Activated T-helper 1 cell treated with Interleukin-2 at 50 U/mL for 16 hours (primary cell): ENCODE measurements at places on chromosomes 13 and 19.
A peak's percentile ranks its signal among the peaks of the same experiment; 100 is the strongest.

GRCh38 chr13:83825676-83826075 lies 56.6 kb downstream of the SLITRK1 start:
- DNase-seq, result no peak

DNA sequence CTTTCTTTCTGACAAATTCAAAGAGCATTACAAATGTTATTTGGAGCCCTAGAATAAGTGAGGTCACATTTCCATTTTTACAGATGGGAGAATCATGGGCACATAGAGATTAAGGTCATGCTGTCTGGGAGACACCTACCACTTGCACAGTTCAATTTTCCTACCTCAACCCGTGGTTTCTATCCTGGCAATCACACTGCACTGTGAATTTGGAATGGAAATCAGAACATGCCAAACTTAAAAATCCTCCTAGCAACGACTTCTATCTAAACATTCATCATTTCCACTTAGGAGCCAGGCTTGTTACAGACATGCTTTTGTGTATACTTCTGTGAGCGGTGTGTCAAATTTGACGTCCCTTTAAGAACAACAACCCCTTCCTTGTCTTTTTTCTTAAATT lies 251.5 kb downstream of the DNAJC15 start:
- no peak for DNase-seq

- no peak for DNase-seq
Measured at GRCh38 chr13:76596216-76596615, 290.0 kb downstream of the KCTD12 start.

GRCh38 chr13:63044589-63045313 lies 1629.1 kb upstream of the PCDH20 start:
- DNase-seq, result no peak

- no peak for DNase-seq
Measured at GRCh38 chr13:76672420-76672819, 213.8 kb downstream of the KCTD12 start.

DNA sequence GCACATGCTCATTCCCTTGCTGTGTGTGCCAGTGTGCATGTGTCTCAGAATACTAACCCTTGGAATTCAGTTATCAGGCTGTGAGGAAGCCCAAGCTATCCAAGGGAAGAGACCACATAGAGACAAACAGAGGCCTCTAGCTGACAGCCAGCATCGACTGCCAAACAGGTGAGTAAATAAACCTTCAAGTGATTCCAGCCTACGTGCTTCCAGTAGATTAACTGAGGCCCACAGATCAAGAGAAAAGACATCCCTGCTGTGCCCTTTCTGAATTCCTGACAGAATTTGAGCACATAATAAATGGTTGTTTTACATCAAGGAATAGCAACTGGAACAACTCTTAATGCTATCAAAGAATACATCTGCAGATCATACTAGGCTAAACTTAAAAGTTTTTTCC lies 17.5 kb downstream of the ZC3H13 start:
- no peak for DNase-seq

- no peak for DNase-seq
Measured at GRCh38 chr19:50293263-50294004, 35.7 kb downstream of the KCNC3 start.

- DNase-seq, result no peak
Measured at GRCh38 chr19:34265221-34265650, 10.9 kb downstream of the GARRE1 start.

DNA sequence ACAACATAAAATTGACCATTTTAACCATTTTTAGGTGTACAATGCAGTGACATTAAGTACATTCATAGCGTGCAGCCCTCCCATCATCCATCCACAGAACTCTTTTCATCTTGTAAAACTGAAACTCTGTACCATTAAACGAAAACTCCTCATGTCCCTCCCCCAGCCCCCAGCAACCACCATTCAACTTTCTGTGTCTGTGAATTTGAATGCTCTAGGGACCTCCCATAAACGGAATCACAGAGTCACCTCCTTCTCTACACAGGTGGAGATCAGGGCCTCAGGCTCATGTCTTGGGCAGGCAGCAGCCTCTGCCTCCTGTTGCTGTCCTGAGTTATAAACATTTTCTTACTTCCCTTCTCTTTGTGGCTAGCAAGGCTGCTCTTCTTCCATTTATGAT lies 7.3 kb upstream of the CCNE1 start:
- no peak for DNase-seq

- no peak for DNase-seq
Measured at GRCh38 chr19:2798733-2799132, 13.4 kb downstream of the THOP1 start.

GRCh38 chr19:40650749-40651305 lies 39.6 kb downstream of the NUMBL start:
- DNase-seq, result no peak

DNA sequence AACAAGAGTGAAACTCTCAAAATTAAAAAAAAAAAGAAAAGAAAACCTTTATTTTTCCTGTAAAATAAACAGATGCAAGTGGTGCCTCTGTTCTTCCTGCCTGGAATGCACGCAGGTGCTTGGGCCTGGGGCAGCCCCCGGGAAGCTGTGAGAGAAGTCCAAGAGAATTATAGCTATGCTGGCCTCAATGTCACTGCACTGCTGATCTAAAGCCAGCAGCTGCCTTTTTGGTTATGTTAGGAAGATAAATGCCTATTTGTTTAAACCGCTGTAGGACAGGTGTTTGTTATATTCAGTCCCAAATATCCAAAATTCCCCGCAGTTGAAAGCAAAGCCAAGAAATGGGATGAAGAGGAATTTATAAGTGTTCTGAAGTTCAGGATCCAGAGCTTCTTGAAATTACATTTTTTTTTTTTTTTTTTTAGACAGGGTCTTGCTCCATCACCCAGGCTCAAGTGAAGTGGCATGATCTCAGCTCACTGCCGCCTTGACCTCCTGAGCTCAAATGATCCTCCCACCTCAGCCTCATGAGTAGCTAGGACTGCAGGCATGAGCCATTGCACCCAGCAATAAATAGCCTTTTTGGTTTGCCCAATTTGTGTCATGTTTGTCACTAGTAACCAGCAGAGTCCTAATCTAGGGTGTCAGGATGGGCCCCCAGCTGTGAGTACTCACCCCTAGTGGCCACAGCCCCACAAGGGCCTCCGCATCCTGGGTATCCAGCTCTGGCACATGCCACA lies 2.2 kb downstream of the RINL start:
- DNase-seq, result no peak

GRCh38 chr19:43309466-43309865 lies 40.1 kb upstream of the PSG9 start:
- no peak for DNase-seq

- DNase-seq, result no peak
Measured at GRCh38 chr13:50999641-51000040, 90.0 kb downstream of the RNASEH2B start.

GRCh38 chr13:40388617-40389016 lies 277.8 kb downstream of the FOXO1 start:
- peak; percentile 71 for DNase-seq

DNA sequence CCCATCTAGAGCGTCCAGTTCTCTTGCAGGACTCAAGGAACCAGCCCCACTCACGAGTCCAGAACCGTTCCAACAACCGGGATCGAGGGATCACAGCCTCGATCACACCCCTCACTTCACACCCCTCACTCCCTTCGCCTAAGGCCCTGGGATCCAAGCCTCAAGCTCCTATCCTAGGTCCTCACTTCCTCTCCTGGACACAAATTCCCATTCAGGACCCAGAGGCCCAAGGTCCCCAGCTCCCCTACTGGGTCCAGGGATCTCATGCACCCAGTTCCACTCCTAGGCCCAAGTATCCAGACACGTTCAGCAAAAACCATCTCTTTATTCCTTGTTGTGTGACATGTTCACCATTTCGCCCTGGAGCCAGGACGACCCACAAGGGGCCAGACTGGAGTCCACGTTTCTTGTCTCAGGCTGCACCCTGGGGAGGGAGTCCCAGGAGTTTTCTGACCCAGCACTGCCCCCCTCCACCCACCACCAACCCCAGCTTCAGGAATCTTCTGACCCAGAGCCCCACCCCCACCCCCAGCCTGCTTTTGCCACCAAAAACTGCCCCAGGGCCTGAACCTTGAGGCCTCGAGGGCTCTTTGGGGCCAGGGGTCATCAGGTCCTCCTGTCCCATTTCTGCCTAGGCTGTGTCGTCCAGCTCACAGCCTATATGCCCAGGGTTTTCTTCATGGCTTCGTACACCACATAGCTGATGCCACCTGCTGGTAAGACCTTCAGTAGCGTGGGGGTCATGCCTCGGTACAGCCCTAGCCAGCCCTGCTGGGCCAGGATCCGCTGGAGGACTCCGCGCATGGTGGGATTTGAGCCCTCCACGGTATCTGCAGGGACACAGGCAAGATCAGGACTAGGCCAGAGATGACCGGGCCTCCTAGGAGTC lies 1.4 kb upstream of the KHSRP start:
- no peak for DNase-seq

DNA sequence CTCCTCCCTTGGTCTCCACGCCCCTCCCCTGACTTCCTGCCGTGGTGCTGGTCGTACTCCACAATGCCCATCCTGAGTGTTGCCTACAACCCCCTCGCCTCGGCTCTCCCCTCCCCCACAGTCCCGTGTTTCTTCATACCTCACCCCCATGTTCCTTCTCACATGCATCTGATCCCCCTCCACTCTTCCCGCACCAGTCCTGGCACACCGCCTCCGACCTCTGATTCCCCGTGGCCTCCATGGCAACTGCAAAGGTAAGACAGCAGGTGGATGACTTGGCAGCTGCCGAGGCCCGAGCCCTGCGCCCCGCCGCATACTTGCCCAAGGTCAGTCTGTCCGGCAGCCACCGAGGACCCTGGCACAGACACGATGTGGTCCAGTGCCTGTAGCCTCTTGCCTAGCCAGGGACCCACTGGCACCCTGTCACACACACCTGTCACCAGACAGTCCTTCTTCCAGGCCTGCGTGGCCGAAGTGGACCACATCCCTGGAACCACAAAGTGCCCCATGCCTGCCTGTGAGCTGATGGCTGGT lies 16.1 kb upstream of the SDHAF1 start:
- DNase-seq, result no peak

DNA sequence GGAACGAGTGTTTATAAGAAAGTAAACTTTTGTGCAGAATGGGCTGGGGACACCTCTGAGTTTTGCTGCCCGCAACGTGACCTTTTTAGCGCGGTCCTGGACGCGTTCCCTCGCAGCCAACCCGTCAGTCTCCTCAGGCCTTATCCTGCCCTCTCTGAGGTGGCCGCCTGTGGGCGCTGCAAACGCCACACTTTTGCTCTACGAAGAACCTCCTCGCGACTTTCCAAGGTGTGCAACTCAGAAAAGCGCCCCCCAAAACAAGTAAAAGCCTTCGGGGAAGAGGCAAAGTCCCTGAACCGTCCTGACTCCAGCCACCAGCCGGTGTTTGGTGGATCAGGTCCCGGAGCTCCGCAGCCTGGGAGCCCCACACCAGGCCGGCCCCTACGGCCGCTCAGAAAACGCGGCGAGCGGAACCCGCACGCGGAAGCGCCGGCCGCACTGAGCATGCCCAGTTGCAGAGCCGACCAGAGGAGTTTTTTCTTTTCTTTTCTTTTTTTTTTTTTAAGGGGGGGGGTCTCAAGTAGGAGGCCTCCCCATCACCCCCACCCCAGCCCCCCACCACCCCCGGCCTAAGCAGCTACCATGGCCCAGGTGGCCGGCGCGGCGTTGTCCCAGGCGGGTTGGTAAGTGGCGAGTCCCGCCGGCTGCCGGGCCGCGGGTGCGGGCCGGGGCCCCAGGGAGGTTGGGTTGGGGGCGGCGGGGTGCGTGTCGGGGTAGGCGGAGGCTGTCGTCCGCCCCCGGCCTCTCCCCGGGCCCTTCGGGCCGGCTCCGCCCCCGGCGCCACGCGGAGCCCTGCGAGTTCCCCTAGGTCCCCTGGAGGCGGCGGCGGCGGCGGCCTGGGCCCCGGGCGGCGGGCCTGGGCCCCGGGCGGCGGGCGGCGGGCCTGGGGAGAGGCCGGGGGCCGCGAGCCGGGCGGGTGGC lies at the start of gene TDRD3:
Gene TDRD3 (plus strand): TSS at position 438 of the 921 bp plus-strand sequence. CDS start 145 bp downstream, at position 583.
- DNase-seq, result peak; percentile 63
